Cardiac fibroblast (primary cell): ENCODE measurements at places on chromosomes 12 and 14.

DNA sequence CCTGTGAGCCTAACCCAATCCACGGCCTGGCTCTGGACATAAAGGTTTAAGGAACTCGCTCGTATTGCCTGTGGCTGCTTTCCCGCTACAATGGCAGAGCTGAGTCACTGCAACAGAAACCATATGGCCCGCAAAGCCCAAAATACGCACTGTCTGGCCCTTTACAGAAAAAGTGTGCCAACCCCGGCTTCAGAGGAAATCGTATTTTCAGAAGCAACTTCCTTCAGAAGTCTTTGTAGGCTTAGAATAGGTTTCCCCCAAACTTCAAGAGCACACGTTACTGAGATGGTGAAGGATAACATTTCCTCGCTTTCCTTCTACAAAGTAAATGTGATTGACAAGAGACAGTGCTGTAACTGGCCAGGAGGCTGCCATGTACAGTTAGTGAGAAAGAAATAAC lies 34.8 kb upstream of the TESC start:
- DNase-seq = no peak

DNA sequence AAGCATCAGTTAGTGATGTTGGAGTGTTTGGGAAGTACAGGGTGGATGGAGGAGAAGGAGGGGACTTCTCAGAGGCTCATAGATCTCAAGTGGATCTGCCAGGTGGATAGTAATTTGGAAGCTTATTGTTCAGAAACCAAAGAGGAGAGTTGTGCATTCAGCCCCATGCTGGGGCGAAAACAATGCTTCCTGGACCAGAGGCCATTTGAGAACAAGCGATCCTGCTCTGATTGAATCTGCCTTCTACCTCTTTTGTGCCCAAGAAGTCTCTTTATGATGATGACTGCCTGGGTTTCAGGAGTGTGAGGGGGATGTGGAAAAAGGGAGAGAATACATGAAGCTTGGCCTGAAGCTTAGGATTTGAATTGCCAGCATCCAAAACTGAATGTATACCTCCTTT lies 110.8 kb upstream of the SRRM4 start:
- DNase-seq = no peak

- DNase-seq = no peak
Measured at GRCh38 chr14:60648249-60648933, 886 bp downstream of the SIX1 start.

DNA sequence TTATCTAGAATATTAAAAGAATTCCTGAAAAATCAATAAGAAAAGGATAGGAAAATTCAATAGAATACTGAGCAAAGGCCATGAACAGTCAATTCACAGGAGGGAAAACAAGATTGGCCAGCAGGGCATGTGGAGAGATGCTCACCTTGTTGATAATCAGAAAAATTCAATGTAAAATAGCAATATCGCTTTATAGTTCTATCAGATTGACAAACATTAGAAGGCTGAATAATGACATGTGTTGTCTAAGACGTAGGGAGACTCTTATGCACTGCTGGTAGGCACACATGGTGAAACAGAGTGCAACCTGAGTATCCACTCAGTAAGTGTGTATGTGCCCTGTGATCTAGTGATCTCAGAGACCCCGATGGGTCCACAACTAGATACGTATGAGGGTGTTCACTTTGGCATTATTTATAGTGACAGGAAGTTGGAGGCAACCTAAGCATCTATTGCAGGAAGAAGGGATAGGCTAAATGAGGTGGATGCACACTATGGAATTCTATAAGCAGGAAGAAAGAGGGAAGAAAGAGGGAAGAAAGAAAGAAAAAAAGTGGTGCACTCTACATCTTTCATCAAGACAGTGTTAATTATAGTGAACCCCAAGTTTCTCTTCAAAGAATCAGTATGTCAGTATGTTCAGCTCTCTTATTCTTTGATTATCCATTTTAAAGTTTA lies 3.8 kb upstream of the ANKRD33 start:
- DNase-seq = no peak

- no peak for DNase-seq
Measured at GRCh38 chr12:109446869-109447268, 30.2 kb downstream of the KCTD10 start.

DNA sequence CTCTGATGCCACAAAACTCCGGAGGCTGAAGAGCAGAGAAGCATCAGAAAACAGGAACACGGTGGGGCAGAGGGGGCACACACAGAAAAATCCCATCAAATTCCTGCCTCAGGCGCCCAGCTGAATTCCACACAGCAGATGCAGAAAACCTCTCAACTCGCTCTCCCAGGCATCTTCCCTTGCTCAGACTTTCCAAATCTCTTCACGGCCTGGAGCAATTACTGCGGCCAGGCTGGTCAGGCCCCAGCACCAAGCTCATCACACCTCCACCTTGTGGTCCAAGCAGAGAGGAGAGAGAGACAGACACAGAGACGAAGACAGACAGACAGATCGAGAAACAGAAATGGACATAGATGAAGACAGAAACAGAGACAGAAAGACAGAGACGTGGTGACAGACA lies 89.0 kb downstream of the NCOR2 start:
- DNase-seq = no peak

DNA sequence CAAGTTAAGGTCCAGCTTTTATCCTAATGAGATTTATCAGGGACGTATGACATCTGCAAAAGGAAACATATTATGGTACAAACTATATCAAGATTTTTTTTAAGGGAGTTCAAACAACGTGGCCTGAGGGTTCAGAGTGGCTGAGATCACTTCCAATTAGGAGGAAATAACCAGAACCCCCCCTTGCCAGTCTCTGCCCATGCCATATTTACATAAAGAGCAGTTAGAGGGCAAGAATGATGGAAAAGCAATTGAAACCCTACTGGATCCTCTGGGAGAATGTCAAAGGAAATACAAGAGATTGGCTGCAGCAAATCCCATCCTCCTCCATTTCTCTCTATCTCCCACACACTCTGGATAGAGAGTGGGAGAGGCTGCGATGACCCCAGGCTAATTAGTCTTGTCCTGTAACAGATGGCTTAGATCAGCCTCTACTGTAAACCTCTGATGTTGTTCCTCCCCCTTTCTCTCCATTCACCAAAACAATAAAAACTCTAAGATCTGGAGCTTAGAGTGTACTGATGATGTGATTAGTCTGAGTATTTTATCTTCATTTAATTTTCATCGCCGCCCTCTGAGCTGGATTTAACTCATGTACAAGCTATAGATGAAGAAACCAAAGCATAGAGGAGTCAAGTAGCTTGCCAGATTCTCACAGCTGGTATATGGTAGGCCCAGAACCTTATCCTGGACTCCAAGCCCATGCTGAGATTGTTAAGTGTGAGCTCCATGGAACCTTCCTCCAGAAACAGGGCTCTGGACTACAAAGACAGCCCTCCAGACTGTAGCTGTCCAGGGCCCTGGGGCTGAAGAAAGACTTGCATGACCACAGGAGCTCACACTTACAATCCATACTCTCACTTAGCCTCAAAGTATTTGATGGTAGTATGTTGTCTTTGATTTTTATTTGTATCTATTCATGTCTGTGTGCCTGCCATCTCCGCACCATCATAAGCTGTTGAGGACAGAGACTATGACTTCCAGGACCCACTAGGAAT lies 54.1 kb upstream of the GNG2 start:
- no peak for DNase-seq

DNA sequence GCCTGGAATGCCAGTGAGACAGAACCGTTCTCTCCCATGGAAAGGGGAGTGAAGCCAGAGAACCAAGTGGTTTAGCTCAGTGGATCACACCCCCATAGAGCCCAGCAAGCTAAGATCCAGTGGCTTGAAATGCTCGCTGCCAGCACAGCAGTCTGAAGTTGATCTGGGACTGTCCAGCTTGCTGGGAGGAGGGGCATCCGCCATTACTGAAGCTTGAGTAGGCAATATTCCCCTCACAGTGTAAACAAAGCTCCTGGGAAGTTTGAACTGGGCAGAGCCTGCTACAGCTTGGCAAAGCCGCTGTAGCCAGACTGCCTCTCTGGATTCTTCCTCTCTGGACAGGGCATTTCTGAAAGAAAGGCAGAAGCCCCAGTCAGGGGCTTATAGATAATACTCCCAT lies 374.3 kb upstream of the DCN start:
- no peak for DNase-seq

DNA sequence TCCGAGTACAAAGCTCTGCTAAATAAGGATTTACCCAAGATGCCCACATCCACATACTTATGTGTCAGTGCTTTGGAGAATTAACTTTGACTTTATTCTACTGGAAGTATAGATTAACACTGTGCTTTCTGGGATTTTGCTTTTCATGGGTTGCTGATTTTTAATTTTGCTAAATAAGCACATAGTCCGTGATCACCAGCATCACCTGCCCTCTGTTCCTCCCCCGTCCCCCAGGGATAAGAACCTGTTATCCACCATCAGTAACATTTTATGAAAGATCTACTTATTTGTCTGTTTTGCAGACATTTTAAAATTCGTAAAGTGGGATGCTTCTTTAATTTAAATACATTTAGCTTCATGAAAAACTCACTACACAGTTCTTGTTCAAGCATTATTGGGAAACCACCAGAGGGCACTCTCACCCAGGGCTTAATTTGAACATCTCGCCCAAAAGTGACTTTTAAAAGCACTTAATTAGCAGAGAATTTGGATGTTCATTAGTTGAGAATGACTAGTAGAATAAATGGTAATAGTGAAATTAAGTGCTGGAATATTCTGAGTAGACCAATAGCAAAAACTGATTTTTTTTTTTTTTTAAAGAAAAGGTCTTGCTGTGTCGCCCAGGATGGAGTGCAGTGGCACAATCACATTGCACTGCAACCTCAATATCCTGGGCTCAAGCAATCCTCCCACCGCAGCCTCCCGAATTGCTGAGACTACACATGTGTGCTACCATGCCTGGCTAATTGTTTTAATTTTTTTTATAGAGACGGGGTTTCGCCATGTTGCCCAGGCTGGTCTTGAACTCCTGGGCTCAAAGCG lies 35.7 kb downstream of the MRPL42 start:
- DNase-seq = peak; percentile 69

GRCh38 chr14:50524060-50524459 lies 8.3 kb downstream of the MAP4K5 start:
- no peak for DNase-seq

- no peak for DNase-seq
Measured at GRCh38 chr12:30461026-30461615, 234.5 kb downstream of the IPO8 start.

DNA sequence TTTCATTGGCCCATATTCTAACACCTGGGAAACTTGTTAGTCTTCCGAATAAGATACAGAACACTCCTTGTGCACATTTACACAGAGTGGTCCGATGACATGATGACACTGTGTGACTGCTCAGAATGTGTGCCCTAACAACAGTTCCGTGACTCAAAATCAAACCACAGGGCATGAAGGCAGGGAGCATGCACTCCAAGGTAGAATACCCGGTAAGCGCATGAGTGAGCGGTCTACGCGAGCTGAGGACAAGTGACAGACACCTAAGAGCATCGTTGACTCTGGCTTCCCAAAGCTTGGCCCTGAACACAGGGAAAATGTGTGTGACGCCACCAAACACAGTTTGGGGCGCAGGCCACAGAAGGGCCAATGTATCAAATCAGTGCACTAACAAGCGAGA lies 18.6 kb downstream of the CLIP1 start:
- no peak for DNase-seq

DNA sequence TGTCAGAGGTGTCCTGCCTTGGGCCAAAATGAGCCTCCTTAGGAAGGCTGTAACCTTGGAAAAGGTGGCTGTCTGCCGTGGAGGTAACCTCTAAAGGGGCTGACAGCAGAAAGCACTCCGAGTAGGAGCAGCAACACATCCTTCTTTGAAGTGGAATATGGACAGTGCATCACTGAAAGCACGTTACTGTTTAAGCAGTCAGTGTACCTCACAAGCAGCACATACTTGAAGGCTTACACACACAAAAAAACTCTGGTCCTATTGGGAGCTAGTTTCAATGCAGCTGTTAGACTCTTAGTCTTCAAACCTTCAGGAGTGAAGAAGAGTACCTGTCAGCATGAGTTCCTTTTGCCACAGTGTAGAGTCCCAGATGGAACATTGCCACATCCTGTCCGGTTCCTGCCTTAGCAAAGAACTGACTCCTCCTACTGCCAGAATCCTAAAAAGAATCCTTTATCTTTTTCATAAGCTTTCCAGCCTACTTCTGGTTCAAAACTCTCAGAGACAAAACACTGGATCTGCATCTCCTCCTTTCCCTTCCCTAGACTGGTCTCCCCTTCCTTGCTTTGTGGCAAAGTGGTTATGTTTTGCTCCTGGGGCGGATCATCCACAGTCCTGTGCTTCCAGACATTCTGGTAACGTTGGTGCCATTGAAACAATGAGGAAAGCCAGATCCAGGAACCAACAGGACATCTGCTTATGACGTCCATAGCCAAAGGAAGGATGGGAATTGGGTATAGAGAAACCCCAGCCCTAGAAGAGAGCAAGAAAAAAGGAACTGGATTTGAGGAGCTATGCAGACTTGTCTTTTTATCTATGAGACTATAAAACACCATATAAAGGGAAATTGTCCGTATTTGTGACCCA lies 8.5 kb upstream of the MDM1 start:
- no peak for DNase-seq

DNA sequence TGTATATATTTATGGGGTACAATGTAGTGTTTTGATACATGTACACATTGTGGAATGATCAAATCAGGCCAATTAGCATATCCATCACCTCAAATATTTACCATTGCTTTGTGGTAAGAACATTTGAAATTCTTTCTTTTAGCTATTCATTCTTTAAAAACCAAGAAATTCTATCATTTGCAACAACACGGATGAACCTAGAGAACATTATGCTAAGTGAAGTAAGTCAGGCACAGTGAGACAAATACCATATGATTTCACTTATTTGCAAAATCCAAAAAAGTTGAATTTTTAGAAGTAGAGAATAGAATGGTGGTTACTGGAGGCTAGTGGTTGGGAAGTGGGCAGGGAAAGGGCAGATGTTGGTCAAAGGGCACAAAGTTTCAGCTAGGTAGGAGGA lies 129.3 kb upstream of the PTPRQ start:
- DNase-seq = no peak

DNA sequence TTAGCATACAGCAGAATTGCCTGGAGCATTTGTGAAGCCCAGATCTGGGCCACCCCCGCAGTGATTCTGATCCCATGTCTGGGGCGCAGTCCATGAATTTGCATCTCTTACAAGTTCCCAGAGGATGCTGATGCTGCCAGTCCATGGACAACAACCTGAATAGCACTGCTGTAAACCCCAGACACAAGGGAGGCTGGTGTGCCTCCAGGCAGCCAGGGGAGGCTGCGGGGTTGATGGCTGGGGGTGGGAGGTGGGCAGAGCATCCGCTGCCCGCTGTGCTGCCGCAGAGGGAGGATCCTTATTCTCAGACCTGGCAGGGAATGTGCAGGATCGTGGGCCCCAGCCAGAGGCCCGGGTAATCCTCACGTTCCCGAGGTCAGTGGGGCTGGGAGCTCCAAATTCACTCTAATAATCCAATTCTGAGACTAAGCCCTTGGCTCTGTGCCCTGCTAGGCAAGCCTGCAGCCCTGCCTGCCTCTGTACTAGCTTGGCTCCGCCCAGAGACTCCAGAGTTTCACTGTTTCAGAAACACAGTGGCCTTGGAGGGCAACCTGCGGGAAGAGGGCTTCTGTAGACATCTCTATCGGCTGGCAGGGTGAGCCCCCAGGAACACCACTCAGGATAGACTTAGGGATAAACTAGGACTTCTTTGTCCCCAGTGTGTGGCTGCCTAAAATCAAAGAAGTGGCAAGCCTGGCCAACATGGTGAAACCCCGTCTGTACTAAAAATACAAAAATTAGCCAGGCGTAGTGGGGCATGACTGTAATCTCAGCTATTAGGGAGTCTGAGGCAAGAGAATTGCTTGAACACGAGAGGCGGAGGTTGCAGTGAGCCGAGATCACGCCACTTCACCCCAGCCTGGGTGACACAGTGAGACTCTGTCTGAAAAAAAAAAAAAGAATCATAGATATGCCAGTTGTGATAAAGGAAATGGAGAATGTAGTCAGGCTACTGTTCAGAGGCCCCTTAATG lies 17.8 kb upstream of the MLEC start:
- peak; percentile 47 for DNase-seq

GRCh38 chr14:23537351-23538049 lies 14.1 kb downstream of the ZFHX2 start:
- DNase-seq = no peak
